ENCODE measurements at places on chromosomes 11 and 22.

DNA sequence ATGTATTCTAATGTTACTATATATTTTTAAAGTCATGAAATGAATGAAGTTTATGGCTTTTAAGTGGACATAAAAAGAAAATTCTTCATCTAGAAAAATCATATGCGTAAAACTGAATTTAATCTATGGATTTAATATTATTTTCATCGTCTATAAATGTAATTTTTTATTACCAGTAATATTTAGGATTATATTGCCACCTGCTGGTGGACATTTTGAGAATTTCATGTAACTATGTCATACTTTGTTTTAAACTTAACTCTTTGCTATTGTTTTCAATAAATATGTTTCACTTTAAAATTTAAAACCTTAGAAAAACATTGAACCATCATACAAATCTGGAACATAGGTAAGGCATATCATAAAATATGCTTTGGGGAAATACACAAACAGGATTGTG, 66.5 kb upstream of the CEP126 start:
- DNase-seq: no peak

DNA sequence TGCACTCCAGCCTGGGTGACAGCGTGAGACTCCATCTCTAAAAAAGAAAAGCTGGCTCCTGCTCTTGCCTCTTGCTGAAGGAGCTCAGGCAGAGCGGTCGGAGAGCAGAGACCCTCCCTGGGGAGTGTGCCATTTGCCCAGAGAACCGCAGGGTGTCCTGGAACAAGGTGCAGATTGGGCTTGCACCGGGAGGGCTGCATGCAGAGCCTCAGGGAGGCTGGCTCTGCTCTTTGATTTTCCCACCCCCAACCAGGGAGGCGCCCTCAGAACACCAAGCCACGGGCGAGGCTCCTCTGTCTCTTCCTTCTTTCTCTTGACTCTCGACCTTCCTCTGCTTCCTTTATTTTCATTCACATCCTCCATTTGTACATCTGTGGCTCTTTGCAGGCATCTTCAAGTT, 889.1 kb downstream of the OPCML start:
- no peak for DNase-seq

DNA sequence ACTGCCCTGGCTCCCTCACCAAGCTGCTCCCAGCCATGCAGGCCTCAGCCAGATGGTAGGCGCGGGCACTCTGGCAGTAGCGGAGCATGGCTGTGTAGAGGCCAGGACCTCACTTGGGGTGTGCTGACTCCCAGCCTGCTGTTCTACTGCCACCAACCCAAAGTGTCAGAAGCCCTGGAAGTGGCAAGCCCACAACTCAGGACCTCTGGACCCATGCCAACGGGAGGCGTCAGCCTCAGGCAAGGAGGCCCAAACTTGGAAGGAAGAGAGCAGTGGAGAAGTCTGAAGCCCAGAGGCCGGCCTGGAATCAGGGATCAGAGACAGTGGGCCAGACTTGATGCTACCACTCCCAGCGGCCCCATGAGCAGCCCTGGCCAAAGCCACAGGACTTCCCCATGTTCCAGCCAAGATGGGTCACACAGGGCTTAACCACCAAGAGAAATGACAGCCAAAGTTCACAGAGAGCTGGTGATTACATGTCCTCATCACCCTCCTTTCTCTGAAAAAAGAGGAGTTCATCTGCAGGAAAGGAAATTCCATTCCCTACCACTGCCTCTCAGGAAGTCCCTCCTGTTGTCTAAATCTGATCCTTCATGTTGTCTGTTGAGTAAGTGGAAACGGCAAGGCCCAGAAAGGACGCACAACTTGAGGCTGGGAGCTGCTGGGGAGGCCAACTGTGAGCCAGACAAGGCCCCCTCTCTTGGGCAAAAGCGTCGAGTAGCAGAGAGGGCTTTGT, 4.4 kb downstream of the ARRB1 start:
- DNase-seq: no peak

DNA sequence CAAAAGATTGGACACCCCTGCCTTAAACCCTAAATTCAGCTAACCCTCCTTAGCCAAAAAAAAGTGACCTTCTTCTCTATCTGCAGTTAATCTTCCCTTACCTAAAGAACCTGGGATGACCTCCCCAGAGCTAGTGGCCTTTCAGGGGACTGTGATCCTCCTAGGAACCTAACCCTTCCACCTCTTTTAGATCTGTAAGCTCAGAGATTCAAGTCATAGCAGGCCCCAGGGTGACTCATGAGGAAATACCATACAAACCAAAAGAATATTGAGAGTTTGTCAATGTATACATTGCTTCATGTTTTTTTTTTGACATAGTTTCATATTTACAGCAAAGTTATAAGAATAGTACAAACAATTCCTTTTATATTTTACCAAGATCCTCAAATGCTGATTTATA, 38.3 kb upstream of the CXCR5 start:
- no peak for DNase-seq

DNA sequence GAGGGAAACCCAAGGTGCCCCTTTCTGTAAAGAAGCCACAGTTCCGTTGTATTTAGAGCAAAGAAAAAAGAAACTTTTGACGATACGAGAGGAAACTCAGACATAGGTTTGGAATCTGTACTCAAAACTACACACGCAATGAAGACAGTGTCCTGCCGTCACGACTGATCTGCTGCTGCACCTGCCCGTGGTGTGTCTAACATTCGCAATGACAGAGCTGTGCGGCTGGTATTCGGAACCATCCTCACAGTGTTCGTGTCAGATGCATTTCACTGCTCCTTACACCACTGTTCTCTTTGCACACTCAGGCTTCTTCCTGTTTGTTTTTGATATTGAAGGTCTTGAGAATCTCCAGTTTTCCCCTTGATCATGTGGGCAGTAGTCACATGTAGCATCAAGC, 84.8 kb downstream of the RTL6 start:
- no peak for DNase-seq

DNA sequence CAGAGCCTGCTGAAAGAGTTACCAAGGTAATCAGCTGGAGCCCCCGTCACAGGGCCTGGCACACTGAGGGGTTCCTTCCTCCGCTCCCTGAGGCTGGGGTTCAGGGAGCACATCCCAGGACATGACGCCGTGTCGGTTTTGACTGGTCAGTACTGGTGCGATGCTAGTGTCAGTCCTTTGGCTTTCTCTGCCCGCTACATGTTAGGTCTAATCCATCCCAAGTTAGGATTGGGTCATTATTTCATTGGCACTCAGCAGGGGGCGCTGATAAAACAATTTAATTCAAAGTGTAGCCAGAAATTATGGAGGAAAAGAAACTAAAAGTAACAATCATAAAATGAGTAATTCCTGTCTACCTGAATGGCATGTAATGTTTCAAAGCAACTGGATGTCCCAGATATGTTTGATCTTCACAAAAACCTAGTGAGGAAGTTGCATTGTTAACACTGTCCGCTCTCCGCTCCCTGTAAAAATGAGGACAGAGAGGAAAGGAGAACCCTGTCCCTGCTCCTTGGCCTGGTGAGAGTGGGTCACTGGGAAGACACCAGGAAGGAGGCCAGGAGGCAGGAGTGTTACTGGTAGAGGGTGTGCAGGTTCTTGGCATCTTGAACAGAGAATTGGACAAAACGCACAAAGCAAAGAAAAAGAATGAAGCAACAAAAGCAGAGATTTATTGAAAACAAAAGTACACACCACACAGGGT, 27.1 kb downstream of the TSKU start:
- no peak for DNase-seq

DNA sequence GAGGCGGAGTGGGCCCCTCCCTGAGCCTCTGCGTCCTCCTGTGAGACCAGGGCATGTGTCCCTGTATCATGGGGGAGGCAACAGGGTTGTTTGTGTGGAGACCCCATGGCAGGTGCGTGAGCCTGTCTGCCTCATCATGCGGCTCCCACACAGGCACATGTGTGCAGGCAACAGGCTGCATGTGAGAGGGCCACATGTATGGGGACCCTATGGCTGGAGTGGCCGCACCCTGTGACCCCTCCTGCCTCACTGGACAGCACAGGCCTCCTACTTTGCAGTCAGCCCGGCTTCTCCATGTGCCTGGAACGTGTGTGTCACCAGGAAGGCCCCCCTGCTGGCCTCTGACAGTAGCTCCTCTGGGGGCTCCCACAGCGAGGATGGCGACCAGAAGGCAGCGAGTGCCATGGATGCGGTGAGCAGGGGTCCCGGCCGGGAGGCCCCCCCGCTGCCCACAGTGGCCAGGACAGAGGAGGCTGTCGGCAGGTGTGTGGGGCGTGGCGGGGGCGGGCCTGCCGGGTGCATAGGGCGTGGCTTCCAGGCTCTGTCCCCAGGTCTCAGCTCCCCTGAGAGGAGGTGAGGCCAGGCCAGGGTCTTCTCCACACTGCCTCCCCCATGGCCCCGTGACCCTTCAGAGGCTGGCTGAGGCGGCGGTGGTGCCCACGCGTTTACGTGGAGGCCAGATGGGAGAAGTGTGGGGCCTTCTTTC, 34.1 kb downstream of the SBF1 start:
- DNase-seq: no peak

- no peak for DNase-seq
Observed at GRCh38 chr22:41915786-41916493, 1.1 kb upstream of the SHISA8 start.
